ENCODE measurements at places on chromosomes 4 and X. TPM values are rescaled to one million over a fixed set of nuclear protein-coding genes. Genes with fewer than 3 reads are reported as not detected.

The PPEF2 gene
- total RNA-seq, result not detected

The GLRA2 gene
- total RNA-seq, result not detected

The EXOC1L gene
- total RNA-seq, result not detected

The ETDA gene
- total RNA-seq, result not detected

The PF4V1 gene
- not detected for total RNA-seq

The TRIM61 gene
- 2.4 TPM for total RNA-seq

The MAGEA8 gene
- total RNA-seq, result not detected

The ASMT gene
- 0.45 TPM for total RNA-seq

The LGI2 gene
- total RNA-seq, result 4.1 TPM

The GALNTL6 gene
- total RNA-seq, result 2.0 TPM

The SH2D1A gene
- total RNA-seq, result not detected

The RTL9 gene
- total RNA-seq, result 0.47 TPM

The LRIT3 gene
- total RNA-seq, result 0.16 TPM

The MAGEC2 gene
- not detected for total RNA-seq

The DUX4 gene
- not detected for total RNA-seq

The GABRE gene
- 190 TPM for total RNA-seq

The SSX2B gene
- not detected for total RNA-seq

The BCLAF3 gene
- 16.9 TPM for total RNA-seq

The ADH1A gene
- total RNA-seq, result not detected

The FRAS1 gene
- 45.3 TPM for total RNA-seq

The MAGEC1 gene
- total RNA-seq, result not detected

The CACNA1F gene
- 0.32 TPM for total RNA-seq

The ANKRD50 gene
- 73.1 TPM for total RNA-seq

The USP51 gene
- total RNA-seq, result 5.1 TPM

The CT47B1 gene
- not detected for total RNA-seq

The SULT1E1 gene
- total RNA-seq, result 118 TPM

The HTN3 gene
- not detected for total RNA-seq

The OTUD6A gene
- total RNA-seq, result not detected

The FHL1 gene
- 26.8 TPM for total RNA-seq

The PAGE2B gene
- not detected for total RNA-seq

The PHOX2B gene
- not detected for total RNA-seq

The REPS2 gene
- 5.2 TPM for total RNA-seq

The PDGFC gene
- total RNA-seq, result 83.5 TPM

The CHM gene
- total RNA-seq, result 47.6 TPM

The SPANXC gene
- total RNA-seq, result not detected
